ENCODE measurements at places on chromosomes 16 and 17.

GRCh38 chr16:68404736-68405345 is 43.5 kb downstream of the SMPD3 start:
- DNase-seq = no peak

- peak; percentile 96 for DNase-seq
Observed at GRCh38 chr16:11423315-11424117, 78.3 kb downstream of the RMI2 start.

DNA sequence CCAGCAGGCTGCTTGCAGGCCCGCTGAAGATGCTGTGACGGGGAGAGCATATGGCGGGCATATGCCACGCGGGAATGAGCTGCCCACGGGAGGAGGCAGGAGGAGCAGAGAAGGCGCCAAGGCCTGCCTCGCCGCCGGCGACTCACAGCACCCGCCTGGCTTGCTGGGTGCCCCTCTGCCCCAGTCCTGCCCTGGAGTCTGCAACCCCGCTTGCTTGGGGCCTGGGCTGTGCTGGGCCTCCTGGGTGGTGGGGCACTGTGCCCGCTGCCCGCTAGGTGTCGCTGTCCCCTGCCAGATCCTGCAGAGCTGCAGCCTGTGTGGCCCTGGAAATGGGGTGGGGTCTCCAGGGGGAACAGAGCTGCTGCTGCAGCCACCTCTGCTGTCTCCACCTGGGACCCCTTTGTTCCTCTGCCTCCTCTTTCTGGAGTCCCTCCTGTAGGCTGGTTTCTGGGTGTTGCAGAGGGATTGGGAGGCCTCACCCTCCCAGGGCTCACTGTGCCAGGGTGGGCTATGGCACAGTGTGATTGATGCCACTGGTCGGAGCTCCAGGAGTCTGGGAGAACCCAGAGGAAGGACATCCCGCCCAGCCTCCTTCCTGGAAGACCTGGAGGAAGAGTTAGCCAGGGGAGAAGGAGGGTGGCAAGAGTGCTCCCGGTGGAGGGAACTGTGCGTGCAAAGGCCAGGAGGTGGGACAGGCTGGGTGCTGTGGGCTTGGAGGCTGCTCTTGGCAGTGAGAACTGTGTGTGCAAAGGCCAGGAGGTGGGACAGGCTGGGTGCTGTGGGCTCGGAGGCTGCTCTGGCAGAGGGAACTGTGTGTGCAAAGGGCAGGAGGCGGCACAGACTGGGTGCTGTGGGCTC is 141.0 kb upstream of the CIBAR2 start:
- peak; percentile 64 for DNase-seq

DNA sequence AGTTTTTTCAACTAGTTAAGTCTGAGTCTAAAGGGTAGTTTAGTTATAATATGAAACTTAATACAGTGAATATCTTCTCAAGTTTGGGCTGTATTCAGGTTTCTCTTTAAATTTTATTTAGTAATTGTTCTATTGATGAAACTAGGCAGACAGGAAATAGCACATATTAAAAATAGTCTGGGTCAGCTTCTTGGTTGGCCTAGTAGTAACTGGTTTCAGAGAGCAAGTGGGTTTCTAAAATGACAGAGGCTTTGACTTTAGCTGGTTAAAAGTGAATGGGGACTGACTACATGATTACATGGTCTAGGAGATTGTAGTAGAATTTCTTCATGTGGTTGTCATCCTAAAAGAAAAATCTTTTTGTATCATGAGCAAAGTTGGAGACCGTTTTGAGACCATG is 46.8 kb downstream of the OMG start:
- no peak for DNase-seq

- DNase-seq = no peak
Observed at GRCh38 chr16:4077174-4077649, 39.0 kb downstream of the ADCY9 start.

DNA sequence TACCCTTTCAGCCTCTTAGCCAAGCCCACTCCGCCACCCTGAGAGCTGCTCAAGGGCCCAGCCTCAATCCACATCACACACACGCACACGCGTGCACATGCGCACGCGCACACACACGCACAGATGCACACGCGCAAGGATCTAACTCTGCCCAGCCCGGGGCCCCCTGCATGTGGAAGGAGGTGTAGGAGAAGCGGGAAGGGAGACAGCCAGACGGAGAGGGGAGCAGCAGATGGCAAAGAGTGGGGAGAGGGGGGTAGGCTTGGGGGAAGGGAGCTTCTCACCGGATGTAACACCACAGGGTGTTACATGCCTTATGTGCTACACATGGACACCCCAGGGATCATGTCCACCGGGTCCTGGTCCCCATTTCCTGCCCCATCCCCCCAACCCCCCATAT is 15.3 kb downstream of the DLG4 start:
- no peak for DNase-seq

- DNase-seq = no peak
Observed at GRCh38 chr16:5428932-5429331, 331.3 kb upstream of the EEF2KMT start.

GRCh38 chr16:72877374-72878028 is 170.4 kb downstream of the ZFHX3 start:
- no peak for DNase-seq

DNA sequence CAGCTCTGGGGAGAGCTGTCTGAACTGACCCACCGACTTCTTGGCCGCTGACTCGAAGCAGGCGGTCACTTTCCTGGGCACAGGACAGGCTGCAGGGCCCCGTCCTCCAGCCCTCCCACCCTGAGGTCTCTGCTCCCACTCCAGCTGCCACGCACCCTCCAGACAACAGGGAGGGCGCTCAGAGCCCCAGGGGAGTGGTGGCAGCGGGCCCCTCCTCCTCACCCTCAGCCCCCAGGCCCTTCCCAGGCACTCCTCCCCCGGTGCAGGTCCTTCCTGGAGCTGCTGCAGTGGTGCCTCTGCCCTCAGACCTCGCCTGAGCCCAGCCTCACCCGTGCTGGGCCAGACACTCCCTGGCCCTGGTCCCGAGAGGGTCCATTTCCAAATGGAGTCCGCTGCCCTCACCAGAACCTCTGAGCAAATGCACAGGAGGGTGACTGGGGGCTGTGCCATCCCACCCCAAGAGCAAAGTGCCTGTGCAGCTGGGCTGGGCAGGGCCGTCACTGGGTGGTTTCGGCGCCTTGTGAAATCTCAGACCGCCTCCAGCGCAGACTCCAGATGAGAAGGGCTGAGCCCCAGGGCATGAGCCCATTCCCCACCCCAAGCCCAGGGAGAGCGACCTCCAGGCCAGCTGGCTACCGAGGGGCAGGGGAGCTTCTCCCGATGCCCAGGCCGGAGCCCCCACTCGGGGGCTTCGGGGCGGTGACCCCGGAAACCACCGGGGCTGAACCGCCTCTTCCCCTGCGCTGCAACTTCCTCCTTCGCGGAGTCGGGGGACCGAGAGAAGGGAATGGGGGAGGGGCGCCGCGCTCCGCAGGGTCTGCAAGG is 717 bp downstream of the CYBA start:
- peak; percentile 66 for DNase-seq

DNA sequence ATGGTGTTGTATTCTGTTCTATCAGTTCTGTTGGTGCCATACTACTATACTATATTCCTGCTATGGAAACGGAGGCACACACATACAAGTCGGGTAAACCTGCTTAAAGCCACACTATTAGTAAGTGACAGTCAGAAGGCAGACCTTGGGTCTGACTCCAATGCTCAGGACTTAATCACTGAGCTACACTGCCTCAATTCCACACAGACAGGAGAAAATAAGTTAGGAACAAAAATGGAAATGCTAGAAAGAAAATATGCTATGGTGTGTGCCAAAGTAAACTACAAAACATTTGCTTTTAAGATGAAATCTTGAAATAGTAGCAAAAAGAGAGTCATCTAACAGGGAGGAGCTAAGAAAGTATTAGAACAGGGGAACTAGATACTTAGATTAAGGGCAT is 48.1 kb downstream of the MYO1D start:
- DNase-seq = no peak

GRCh38 chr16:74580833-74581232 is 26.1 kb downstream of the GLG1 start:
- DNase-seq = no peak

DNA sequence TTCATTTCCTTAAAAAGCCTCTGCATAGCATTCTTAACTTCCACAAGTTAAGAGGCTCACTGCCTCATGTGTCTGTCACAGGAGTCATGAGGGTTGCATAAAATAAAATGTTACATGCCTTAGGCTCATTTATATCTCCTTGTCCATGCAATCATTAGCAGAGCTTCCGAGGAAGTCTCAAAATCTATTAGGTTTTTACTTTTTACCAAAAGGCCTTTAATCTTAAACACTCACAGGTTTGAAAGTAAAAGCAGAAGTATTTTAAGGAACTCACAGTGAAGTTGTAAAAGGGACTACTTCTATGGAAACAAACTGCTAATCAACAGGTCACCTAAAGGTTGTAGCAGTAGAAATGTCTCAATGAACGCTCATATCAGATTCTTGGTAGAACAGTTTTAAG is 5.2 kb upstream of the ATP6V0A1 start:
- peak; percentile 75 for DNase-seq

DNA sequence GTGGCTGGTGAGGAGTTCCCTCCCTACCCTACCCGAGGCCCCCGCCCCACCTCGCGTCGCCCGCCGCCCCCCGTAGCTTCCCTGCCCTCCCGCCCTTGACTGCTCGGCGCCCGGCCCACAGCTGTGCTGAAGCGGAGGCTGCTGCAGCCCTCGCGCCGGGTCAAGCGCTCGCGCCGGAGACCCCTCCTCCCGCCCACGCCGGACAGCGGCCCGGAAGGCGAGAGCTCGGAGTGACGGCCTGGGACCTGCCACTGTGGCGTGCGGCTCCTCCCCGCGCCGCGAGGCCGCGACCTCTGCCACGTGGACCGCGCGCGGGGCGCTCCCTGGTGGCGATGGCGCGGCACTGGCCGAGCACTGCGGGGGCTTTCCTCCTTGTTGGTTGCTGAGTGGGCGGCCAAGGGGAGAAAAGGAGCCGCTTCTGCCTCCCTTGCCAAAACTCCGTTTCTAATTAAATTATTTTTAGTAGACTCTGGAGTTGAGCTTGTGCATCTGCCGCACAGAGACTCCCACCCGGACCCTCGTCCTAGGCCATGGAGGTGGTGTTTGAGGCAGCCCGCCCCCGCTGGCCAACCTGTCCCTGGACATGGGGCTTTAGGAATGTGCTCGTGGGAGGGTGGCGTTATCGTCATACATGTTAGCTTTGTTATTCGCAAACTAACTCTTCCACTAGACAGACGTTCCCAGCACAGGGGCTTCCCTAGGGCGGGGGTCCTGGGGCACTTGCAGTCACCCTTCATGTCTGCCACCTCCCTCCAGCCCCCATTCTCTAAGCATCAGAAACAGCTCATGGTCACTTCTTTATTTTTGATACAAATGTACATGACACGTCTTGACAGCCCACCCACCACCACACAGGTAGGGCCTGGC is 4.4 kb downstream of the TP53I13 start:
- no peak for DNase-seq

GRCh38 chr17:29699283-29699682 is 76.6 kb upstream of the CORO6 start:
- DNase-seq = no peak

DNA sequence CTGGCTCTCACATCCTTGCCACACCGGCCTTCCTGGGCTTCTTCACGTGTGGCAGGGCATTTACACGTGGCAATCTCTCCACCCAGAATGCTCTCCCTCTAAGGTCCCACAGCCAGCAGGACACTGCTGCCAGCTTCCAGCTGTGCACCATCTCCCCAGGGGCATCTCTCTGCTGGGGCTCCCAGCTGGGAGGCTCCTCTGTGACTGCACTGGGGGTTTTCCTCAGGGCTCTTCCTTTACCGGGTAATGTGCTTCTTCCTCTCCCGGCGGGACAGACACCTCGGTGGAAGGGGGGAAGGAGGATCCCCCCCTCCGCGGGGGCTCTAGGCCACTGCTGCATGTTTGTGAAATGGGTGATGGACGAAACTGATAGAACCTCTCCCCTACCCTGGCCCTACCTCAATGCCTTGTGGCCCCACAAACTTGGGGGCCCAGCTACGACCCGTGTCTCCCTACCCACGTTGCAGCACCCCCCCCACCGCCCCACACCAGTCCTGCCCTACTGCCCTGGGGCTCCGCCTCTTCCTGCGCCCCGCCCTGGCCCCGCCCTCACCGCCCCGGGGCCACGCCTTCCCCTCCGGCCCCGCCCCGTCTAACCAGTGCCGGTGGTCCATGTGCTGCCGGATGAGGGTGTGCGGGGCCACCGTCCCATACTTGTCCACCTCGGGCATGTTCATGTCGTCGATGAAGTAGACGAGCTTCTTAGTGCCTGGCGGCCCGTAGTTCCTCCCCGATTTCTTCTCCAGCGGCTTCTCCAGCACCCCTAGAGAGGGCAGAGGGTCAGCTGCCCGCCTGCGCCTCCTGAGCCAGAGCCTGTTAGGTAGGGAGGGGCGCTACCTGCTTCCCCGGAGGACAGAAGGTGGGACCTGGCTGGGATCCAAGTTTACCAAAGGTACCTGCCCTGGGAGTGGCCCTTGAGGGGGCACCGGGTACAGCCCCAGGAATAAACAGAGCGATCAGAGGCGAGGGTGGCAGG is 92.6 kb downstream of the DNAH17 start:
- DNase-seq = peak; percentile 36

DNA sequence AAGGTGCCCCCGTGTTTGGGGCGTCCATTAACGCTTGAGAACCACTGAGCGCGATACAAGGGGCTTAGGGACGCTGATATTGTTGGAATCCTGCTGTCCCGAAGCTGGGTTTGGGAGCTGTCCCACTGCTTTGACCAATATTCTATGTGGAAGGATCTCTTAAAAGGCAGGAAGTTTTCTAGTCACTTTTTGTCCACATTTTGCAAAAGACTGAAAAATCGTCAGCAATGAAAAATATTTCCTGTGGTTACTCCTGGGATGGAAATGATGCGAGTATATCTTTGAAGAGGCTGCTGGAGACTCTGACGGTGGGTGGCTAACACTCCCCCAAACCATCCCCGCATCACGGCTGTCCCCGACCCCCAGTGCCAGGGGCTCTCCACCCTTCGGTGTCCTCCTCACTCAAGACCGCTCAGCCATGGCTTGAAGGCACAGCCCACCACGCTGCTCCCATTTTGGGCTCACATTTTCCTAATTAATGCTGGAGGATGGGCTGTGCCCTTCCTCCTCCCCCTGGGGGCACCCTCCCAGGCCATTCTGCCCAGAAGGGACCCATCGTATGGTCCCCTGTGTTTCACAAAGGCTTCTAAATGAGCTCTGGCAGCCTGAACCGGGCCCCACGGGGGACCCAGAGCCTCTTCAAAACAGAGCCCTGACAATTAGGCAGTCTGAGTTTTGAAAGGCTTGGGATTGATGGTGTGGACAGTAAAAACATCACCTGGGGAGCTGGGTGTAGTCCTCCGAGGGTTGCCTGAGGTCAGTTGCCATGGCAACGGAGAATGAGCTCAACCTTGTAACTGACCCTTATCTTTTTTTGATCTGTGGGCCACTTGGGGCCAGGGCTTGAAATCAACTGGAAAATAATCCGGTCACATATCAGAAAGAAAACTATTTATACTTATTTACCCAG is 158.6 kb downstream of the C16orf78 start:
- no peak for DNase-seq

GRCh38 chr16:68179855-68180254 is 56.1 kb downstream of the ESRP2 start:
- no peak for DNase-seq

GRCh38 chr17:79420318-79421243 is 190.3 kb downstream of the RBFOX3 start:
- no peak for DNase-seq

Data from KBM-7 (cell line).